ENCODE measurements at places on chromosomes 5 and 9.

DNA sequence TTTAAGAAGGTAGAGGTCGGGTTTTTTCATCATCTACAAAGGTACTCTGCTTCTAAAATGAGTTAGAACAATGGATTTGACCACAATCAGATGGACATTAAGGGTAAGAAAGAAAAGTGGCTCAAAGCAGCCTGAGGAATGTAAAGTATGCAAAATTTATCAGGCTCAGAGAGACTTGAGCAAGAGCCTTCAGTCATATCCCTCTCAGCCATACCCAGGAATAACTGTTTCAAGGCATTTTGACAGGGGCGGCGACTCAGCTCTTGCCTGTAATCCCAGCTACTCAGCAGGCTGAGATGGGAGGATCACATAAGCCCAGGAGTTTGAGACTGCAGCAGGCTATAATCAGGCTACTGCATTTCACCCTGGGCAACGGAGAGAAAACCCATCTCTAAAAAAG, 38.8 kb upstream of the ANXA2R start:
- no peak for DNase-seq

GRCh38 chr5:122322801-122323548, 10.9 kb downstream of the SNCAIP start:
- DNase-seq: no peak

- no peak for DNase-seq
Measured at GRCh38 chr9:98610711-98611110, 98.0 kb downstream of the GABBR2 start.

DNA sequence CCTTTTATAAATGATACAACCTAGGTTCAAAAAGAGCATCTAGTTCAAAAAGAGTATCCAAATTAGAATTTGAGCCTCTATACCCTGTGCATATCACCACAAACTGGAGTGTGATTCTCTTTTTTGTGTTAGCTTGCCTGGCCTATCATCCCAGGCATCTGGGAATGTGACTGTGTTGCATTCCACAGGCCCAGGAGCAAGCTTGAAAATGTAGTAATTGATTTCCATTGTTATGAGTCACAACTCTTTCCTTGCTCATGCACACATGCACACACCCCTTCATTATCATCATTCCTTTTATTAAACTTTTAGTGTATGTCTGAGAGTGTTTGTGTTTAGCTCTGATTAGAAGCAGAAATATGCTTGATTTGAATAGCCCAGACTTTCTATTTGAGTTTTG, 75.2 kb downstream of the FCHO2 start:
- DNase-seq: peak; percentile 54

GRCh38 chr5:93653716-93654115, 70.7 kb downstream of the NR2F1 start:
- no peak for DNase-seq

Measured in keratinocyte (primary cell).